ENCODE measurements at places on chromosomes 12 and 14.

DNA sequence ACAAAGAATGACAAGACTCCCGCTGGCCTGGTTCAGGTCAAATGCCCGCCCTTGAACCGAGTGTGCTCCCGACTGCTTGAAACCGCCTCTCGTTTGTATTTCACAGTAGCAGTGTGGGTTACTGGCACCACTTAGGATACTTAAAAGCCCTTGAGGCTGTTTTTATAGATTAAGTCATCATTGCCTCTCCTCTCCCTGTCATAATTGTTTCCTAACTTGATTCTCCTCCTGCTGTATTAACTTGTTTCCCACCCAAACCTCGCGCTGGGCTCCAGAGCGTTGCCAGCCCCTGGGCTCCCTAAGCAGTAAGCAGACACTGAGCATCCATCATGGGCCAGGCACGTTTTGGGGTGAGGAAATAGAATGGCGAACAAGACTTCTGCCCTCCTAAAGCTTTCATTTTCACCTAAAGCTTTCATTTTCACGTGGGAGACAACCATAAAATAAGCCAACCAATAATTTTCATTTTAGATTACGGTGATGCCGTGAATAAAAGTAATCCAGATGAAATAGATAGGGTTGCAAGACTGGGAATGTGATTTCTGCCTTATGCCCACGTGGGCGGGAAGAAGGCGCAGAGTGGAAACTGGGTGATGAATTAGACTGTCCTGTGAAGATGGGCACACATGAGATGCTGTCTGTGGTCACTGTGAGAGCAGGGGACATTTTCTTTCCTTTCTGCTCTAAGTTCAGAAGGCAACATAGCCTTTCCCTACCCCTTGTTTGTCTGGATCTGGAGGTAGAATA, 97.5 kb downstream of the PPP2R5C start:
- no peak for DNase-seq

DNA sequence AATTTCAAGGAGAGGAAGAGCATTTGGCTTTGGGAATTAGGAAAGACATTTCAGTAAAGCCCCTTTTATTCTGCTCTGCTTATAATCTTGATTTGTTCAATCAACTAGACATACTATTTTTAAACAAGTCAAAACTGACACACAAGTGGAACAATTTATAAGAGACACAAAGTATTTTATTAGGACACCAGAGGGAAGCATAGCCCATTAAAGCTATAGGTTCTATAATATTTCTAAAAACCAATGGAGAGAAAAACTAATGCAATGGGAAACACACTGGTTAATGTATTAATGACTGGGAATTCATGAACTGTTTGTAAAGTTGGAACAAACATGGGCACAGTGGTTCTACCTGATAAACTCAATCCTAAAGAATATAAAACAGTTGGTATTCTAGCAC, 15.3 kb upstream of the CERS5 start:
- no peak for DNase-seq

GRCh38 chr14:96470331-96470730, 31.9 kb upstream of the PAPOLA start:
- DNase-seq, result no peak

DNA sequence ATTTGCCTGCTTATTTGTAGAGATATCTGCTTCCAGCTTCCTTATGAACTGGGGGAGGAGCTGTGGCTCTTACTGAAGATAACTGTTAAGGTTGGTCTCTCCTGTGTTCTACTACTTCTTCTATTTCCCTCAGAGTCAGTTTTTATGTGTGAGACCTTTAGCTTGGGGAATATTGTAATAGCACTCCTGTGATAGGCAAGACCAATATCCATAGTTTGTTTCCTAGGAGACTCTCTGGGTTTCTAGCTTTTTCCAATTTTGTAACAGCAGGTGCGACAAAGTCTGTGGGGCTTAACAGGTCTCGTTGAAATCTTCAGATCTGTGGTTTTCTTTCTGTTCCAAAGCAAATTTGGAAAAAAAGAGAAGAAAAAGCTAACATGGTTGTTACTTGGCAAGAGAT, at the start of gene OR10G3:
Gene OR10G3, minus strand, starts transcription at position 101 of the 400 bp plus-strand sequence. CDS start 9,332 bp downstream, outside the sequence.
- DNase-seq, result no peak

GRCh38 chr12:32217354-32218310, 111.0 kb downstream of the BICD1 start:
- no peak for DNase-seq

DNA sequence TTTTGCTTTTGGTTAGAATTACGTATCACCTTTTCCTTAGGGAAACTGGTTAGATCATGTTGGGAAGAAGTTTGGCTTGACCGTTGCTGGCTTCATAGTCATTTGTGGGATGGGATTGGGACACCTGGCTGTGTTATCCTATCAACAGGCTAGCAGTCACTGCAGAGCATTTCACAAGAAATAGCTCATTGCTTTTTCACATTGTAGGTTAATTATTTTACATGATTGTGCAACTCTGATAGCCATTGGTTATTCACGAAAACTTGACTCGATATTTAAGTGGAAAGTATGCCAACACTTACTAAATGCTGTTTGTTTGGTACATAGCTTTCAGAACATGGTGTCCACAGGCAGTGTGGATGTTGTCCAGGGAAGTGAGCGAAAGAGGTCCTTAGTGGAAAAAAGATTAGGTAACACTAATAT, 89.4 kb downstream of the NKX2-1 start:
- no peak for DNase-seq

GRCh38 chr12:66852091-66852490, 173.2 kb upstream of the GRIP1 start:
- no peak for DNase-seq

GRCh38 chr12:11741434-11742092, 92.1 kb downstream of the ETV6 start:
- DNase-seq, result no peak

DNA sequence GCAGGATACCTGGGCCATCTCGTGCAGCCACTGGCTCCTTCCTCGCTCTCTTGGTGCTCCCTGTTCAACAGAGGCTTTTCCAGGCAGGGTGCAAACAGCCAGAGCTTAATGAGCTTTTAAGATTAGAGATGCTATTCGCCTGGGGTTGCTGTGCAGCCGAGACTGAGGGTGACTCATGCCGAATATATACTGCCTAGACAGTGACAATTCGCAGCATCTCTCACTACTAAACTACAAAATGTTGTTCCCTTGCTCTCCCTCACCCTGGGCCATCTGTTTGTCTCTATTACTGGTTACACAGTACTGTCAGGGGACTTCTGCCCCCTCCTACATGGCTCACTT, 26.0 kb upstream of the TESC start:
- no peak for DNase-seq

- DNase-seq, result no peak
Observed at GRCh38 chr12:1835211-1836131, 15.1 kb downstream of the LRTM2 start.

DNA sequence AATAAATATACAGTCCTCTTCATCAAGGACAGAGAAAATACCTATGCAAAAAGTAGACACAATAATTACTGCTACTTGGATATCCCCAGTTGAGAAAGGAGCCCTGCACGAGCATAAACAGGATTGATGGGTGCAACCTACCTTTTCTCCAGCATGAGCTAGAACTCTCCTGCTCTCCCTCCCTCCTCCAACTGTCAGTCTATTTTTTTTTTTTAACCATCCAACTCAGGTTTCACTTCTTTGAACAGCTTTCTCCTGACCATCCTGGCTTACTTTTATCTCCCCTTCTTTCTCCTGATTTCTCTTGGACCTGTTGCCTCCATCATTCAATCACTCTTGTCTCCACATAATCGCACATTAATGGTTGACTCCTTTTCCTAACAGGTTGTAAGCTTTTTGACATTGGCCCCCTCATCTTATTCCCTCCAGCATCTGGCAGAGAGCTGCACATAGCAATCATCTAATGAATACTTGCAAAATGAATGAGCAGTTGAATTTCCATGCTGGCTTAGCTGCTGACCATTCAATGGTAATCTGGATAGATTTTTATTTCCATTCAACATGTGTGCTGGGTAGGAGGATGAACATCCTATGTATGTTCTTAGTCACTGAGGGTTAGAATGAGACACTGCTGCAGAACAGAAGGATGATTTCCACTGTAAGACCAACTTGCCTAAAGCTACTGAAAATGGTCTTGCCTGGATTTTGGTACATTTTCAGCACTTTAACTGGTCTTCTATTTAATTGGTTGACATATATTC, 24.4 kb downstream of the MYBPC1 start:
- no peak for DNase-seq

- no peak for DNase-seq
Observed at GRCh38 chr12:92614001-92614400, 88.8 kb upstream of the PLEKHG7 start.

GRCh38 chr12:79885911-79886490, 48.9 kb downstream of the PPP1R12A start:
- no peak for DNase-seq

GRCh38 chr14:106691601-106692291, 1165.4 kb downstream of the TMEM121 start:
- peak; percentile 23 for DNase-seq

- DNase-seq, result no peak
Observed at GRCh38 chr14:33568935-33569579, 381.8 kb downstream of the EGLN3 start.

- DNase-seq, result no peak
Observed at GRCh38 chr14:22551605-22551997, 37.4 kb downstream of the DAD1 start.

- DNase-seq, result no peak
Observed at GRCh38 chr12:1391722-1392121, 202.7 kb downstream of the FBXL14 start.

DNA sequence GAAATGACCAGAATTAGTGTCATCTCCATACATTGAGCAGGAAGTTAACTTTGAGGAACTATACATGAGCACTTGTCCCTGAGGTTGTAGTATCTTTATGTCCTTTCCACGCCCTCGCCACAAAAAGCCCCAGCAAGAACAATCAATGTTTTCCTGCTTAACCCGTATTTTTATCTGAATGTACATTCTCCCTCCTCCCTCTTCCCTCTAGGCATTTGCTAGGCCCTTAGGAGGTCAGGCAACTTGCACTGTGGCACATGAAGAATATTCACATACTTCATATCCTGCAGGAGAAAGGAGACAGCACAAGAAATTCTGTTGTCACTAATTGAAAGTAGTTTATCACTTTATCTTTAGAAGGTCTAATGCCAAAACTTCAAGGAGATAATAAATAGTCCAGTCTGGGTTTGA, 18.1 kb upstream of the DUSP6 start:
- no peak for DNase-seq

GRCh38 chr12:94126067-94126466, 22.3 kb upstream of the PLXNC1 start:
- no peak for DNase-seq

DNA sequence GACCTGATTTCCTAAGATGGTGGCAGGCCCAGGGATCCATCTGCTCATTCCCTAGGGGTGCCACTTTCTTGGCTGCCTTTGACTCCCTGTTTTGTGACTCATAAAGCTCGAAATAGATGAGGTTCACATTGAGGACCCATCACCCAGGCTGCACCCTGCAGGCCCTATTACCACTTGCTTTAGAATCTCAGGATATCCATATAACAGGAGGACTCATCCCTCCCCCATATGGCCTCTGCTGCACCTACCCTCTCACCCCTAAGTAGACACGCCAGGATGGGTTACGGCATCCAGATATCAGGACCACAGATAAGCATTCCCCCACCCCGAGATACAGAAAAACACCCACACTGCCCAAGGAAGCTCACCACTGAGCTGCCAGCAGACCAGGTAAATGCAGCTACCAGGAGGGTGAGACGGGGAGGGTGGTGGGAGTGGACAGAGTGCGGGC, 155.7 kb downstream of the DPF3 start:
- no peak for DNase-seq

GRCh38 chr12:108804271-108804953, 53.0 kb downstream of the SSH1 start:
- DNase-seq, result no peak

DNA sequence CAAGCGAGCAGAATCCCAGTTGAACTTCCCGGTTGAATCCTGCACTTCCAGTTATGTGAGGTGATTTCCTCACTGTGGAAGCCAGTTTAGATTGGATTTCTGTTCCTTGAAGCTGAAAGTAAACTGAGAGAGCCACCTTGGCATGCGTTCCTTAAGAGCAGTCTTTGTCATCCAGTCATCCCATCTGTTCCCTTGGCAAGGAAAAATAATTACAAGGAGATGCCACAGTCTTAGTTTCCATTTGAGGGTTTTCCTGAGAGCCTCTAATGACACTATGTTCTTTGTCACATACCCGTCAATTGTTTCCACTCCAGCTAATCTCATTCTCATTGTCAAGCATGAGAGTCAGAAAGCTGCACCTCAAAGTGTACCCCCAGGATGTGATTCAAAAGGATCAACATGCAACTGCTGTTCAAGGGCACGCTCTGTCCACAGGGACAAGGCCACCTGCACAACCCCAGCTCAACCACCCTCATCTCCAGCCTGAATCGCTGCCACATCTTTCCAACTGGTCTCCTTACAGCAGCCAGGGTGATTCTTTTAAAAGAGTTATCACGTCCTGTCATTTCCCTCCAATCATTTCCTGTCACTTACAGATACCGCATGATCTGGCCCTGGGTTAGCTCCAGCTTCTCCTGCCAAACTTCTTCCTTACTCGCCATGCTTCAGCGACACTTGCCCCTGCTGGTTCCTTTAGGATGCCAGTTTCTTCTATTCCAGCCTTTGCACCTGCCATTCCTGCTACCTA, 18.0 kb upstream of the TCP11L2 start:
- no peak for DNase-seq

- DNase-seq, result no peak
Observed at GRCh38 chr12:39441189-39441962, 1.5 kb downstream of the KIF21A start.

DNA sequence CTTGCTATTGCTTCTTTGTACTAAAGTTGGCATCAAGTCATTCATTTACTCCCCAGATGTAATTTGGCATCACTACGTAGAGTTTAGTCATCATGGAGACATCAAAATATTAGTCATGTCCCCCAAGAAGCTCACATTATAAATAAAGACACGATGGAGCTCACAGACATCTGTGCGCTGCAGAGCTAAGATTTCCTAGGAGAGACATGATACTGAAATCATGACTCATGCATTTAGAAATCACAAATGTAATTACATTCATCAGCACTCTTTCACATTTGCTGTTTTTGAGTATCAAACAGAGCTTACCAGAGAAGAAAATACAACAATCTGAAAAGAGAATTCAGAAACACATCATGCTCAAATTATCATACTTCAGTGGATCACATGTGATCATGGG, 169.8 kb downstream of the LRIG3 start:
- DNase-seq, result no peak

DNA sequence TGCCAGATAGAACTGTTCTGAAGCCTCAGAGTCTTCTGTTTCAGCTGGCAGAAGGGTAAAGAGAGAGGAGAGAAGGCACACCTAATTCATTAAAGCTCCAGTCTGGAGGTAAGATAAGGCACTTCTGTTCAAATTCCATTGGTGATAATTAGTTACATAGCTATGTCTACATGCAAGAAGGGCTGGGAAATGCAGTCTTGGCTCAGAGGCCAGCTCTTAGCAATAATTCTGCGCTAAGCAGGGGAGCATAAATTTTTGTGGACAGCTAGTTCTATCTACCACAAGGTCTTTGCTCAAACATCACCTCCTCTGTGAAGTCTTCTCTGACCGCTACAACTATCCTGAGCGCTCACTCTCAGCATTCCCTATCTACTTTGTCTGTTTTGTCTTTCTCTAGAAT, 14.3 kb upstream of the E2F7 start:
- no peak for DNase-seq

- no peak for DNase-seq
Observed at GRCh38 chr12:12585115-12585863, 22.6 kb upstream of the DUSP16 start.

Measured in activated T-helper 1 cell treated with Interleukin-2 at 50 U/mL for 16 hours (primary cell).